ENCODE measurements at places on chromosomes 7 and 10. TPM values are rescaled to one million over a fixed set of nuclear protein-coding genes. Genes with fewer than 3 reads are reported as not detected.

- no peak for DNase-seq
These were observed 49.6 kb upstream of the UBE3C start for GRCh38 chr7:157089100-157089610.

GRCh38 chr7:66076462-66077329 is 1.1 kb downstream of the ASL start:
- DNase-seq, result peak; percentile 86

DNA sequence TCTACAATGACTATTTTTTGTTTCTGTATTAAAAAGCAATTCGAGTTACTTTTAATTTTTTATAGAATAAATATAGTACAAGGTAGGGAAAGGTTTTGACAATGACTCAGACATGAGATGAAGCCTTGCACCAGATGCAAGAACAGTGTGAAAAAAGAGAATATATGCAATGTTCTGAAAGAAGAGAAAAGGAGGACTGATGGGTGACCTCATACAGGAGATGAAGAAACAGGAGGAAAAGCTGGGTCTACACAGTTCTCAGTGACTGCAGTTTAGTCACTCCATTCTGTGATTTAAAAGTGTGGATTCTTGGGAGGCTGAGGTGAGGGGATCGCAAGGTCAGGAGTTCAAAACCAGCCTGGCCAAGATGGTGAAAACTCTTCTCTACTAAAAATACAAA is 38.3 kb upstream of the YAE1 start:
- DNase-seq, result no peak

DNA sequence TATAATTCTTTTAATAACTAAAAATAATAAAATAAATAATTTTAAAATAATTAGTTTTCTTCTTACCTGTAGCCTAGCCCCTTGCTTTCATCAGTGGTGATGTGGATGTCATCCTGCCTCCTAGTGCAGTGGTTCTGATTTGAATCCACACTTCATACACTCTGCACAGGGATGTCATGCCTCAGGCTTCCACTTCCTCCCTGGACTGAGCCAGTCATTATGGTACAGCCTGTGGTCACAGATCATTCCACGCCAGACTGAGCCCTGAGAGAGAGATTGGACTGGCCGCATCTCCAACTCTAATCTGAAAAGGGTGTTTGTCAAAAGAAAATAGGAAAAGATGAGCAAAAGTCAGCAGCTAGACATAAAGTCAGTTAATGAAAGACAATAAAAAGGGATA is 436.2 kb upstream of the IGFBP3 start:
- peak; percentile 32 for DNase-seq

- DNase-seq, result no peak
These were observed 176.5 kb downstream of the SUGCT start for GRCh38 chr7:40311307-40311706.

- no peak for DNase-seq
These were observed 13.5 kb downstream of the FBH1 start for GRCh38 chr10:5903563-5903962.

- DNase-seq, result no peak
These were observed 122.8 kb upstream of the SHH start for GRCh38 chr7:155935005-155935557.

DNA sequence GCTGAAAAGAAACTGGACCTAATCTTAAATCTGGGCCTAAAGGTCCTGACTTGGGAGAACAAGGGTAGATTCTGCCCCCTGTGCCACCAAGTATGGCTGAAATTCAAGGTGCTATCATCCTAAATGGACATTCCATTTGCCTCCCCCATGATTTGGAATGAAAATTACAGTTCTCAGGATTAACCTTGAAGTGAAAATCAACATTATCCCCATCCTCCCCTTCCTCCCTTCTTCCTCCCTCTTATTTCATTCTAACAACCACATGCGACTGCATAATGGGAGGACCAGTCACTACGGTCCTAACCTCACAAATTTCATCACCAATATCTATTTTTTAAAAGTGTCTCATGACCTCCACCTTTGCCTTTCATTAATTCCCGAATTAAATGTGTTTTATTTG is 62.1 kb downstream of the SEMA3C start:
- DNase-seq, result no peak

Gene SPDYE5
- not detected for total RNA-seq

Gene EBLN1
- not detected for total RNA-seq

Gene IGF2BP3
- 2.7 TPM for total RNA-seq

Measured in osteoblast (primary cell).